ENCODE measurements at places on chromosomes 2 and 18. TPM values are rescaled to one million over a fixed set of nuclear protein-coding genes. Genes with fewer than 3 reads are reported as not detected.

The BOLL gene
- total RNA-seq = not detected

The SH3RF3 gene
- total RNA-seq = 0.15 TPM

- peak; percentile 52 for DNase-seq
Observed at GRCh38 chr18:9631814-9632496, 17.6 kb upstream of the PPP4R1 start.

GRCh38 chr2:3476985-3477327, 42.4 kb downstream of the ADI1 start:
- DNase-seq = no peak

- DNase-seq = no peak
Observed at GRCh38 chr2:38260469-38260868, 116.6 kb downstream of the ATL2 start.

DNA sequence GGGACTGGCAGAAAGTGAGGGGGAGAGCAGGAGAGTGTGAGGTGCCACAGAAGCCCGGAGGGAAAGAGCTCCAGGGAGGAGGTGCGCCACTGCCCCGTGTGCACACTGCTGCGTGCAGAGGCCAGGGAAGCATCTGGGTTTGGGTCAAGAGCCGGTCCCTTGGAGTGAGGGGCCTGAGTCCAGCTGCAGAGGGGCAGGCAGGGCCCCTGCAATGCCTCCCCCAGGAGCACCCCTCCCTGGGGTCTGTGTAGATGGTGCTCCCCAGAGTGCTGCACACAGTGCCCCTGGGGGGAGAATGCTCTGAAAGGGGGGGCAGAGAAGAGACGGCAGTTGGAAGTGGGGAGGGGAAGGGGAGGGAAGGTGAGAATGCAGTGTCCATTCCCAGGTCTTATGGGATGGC, 3.7 kb upstream of the LIMS2 start:
- no peak for DNase-seq

GRCh38 chr18:67402543-67402942, 114.0 kb downstream of the DSEL start:
- DNase-seq = no peak

DNA sequence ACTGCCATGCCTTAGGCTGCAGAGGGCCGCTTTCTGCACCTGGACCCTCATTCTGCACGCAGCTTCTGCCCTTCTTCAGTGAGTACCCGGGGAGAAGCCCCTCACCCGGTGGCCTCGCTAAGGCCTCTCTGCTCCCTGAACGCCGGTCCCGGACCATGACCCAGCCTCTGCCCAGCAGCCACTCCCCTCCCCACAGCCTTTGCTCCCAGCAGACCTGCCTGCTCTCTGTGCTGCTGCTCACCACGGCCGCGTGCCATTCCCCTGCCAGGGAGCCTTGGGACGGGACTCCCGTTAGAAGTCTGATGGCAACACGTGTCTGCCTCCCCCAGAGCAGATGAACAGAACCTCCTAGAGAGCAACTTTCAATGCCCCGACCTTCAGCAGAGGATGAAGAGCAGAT, 282.8 kb downstream of the NDUFA10 start:
- no peak for DNase-seq

- DNase-seq = no peak
Observed at GRCh38 chr18:70047931-70048603, 100.4 kb upstream of the CD226 start.

GRCh38 chr2:67277450-67277849, 119.7 kb upstream of the ETAA1 start:
- no peak for DNase-seq

- no peak for DNase-seq
Observed at GRCh38 chr2:128153786-128154185, 62.8 kb downstream of the UGGT1 start.

DNA sequence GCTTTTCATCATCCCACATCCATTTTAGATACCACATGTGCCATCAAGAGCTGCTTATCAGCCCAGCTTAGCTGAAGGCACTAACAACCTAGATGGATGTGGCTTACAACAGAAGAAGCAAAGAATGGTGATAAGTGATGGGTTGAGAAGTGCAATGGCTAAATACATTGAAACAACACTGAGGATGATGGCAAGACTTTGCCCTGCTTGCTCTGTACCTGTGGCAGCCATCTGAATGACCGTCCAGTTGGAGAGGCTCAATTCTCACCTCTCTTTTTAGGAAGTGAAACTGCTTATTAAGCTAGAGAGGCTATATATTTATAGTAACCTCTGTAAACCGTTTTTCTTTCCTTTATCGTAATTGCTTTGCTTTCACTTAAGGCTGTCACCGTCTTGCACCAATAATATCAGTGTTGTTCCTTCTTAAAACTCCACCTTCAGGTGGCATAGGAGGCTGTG, 5.7 kb downstream of the GPATCH11 start:
- no peak for DNase-seq

DNA sequence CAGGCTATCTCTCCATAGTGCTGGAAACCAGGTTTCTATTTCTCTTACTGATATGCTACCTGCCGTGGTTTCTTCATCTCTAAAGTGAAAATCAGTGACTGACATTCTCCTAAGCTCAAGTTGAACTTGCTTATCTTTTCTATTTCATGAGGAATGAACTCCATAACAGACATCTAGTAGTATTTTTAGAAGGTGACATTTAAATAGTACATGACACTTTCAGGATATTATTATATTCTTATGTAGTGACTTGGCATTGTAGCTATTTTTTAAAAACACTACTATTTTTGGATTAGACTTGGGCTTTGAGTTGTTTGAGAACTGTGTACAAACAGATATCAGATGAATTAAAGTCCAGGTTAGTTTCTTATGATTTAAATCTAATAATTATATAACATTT, 1381.8 kb downstream of the DSC3 start:
- no peak for DNase-seq

DNA sequence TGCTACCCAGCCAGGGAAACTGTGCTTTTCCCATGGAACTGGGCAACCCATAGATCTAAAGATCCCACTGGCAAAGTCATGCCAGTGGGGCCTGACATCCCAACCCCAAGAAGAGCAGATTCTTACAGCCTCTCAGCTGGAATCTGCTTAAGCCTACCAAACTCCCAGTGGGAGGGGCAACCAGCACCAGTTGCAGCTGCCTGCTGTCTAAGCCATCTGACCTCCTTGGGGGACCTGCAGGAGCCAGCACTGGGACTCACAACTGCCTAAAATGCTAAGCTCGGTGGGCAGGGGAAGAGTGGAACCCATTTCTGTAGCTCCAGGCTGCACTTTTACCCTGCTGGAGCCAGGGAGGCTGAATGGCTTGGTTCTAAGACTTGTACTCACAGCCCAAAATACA, 770.7 kb upstream of the SLC8A1 start:
- no peak for DNase-seq

Data from A673 (cell line).